ENCODE measurements at places on chromosomes 3 and 15.
A peak's percentile ranks its signal among the peaks of the same experiment; 100 is the strongest.

DNA sequence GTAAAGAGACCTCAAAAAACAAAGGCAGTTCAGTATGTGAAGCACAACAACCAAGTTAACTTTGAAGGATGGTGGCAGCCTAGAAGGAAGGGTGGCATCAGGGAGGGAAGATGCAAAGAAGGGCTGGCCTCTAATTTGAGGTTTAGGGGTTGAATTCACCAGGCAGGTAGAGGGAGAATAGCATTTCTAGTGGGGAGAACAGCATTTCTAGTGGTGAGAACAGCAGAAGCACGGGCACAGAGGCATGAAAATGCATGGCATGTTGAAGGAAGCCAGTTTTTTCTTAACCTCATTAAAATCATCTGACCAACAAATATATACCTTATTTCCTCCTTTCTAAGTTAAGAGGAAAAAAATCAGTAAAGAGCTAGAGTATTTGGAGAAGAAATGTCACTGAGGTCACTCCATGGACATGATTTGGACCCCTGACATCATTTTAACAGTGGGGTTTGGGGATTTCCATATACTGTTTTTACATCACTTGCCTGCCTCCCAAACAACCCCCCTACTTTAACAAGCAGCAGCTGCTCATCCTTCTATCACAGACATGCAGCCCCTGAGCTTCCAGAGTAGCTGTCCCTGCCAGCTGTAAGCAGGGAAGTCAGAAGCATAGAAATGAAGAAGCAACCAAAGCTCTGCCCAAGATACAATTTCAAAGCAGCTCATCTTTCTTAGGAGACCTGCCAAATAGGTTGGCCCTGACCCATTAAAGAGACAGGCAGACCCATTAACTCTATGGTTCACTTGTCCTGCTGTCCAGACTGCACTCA, 2.4 kb upstream of the POPDC2 start:
- no peak for DNase-seq

DNA sequence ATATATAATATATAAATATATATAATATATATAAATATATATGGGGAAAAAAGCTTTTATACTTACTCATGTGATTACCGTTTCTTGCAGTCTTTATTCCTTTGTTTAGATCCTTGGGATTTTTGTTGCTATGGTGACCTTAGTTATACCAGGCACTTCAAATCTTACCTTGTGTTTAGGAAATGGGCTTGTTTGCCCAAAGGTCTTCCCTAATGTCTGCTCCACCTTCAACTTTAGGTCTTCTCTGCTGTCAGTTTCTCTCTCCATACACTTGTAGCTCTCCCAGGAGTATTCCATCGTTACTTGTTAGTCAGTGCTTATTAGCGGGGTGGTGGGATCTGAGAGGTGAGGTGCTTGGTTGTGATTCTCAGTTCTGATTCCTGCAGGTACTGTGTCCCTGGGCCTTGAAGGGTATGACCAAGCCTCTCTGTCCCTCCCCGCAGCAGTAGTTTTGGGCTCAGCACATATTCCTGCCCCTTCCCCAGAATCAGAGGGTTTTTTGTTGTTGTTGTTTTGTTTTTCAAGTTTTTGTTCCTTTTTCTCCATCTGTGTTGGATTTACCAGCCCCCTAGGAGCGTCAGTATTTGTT, 9.6 kb upstream of the LAMP3 start:
- no peak for DNase-seq

DNA sequence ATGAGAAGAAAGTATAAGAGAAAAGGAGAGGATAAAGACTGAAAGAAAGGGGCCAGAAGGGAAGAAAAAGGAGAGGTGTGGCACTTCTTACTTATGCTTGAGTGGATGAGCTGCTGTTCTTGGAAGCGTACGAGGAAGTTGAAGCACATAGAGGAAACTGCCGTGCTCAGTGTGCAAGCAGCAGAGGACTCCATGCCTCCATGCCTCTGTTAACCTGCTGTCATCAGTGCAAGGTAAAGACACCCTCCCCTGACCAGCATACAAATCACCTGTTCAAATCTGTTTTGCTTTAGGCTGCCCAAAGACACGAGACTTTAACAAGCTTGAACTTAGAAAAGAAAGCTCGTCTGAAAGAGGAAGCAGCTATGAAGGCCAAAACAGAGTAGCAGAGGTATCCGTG, 6.4 kb downstream of the WDR5B start:
- peak; percentile 30 for DNase-seq

DNA sequence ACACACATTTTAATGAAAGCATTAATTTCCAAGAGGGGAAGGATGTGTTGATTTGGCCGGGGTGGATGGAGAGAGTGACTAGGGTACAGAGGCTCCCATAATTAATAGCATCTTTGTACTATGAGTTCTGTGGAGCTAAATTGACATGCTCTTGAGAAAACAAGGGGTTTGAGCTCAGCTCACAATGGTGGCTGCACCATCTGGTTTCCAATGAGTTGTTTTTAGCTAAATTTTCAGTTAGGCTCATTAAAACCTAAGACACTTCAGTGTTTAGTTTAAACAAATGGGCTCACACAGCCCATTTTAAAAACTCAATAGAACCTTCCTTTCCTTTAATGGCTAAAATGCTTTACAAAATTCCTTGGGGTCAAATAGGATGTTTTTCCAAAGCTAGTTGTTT, 199.7 kb downstream of the TNIK start:
- no peak for DNase-seq

DNA sequence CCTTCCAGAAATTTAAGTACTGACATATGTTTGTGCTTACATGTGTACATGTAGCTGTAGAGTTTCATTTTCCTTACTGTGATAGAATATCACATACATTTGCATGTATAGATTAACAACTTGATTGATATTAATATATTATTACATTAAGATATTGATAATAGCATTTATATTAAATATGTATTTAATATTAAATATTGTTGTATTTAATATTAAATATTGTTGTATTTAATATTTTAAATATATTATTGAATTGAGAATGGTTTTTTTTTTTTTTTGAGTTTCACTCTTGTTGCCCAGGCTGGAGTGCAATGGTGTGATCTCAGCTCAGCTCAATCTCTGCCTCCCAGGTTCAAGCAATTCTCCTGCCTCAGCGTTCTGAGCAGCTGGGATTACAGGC, 76.5 kb downstream of the MYH15 start:
- no peak for DNase-seq

GRCh38 chr3:183725387-183725786, 27.8 kb downstream of the YEATS2 start:
- no peak for DNase-seq

GRCh38 chr3:50622881-50623280, 5.9 kb downstream of the MAPKAPK3 start:
- DNase-seq = no peak

DNA sequence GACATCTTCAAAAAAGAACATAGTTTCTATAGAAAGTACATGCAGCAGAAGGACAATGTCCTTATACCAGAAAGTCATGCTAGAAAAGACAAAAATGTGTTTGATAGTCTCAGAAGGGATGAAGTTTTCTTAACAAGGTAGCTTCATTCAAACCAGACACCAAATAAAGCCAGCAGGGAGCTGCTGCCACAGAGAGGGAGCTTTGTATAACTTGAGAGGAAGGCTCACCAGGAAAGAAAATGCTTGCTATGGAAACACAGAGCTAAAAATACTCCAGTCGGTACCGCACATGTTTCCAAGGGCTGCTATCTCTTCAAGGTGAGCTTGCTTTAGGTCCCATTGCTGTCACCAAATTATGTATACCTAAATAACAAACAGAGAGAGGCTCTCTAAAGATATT, 1074.8 kb upstream of the ALCAM start:
- no peak for DNase-seq

- no peak for DNase-seq
Observed at GRCh38 chr3:186024210-186024609, 84.7 kb downstream of the ETV5 start.

DNA sequence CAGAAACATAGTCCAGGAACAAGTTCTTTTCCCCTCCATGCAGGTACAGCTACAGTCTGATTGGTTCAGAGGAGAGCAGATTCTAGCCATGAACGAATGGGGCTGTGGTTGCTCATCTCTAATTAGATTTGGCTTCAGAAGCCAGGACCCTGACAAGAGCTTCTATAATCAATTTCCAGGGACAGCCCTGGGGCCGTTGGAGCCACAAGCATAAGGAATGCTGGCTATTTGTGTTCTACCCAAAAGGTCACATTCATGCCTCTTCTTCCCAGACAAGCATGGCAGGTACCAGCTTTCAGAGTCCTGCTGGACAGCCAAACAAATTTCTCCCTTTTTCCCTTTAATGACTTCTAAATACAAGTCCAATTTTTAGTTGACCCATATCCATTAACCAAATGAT, 215.5 kb upstream of the LRTM1 start:
- DNase-seq = no peak

- DNase-seq = no peak
Observed at GRCh38 chr15:85540085-85540797, 159.8 kb downstream of the AKAP13 start.
